Melanocyte of skin (primary cell): ENCODE measurements at places on chromosomes 1 and 21. TPM values are rescaled to one million over a fixed set of nuclear protein-coding genes. Genes with fewer than 3 reads are reported as not detected.

MAP1LC3C gene
- 0.31 TPM in 1 of 2 replicates, not detected in the other for total RNA-seq

LRRC7 gene
- under 0.01 TPM in 1 of 2 replicates, not detected in the other for total RNA-seq

ERG gene
- not detected in 2 replicates for total RNA-seq

AMPD1 gene
- not detected in 2 replicates for total RNA-seq

PDPN gene
- total RNA-seq: not detected in 2 replicates

CCDC27 gene
- total RNA-seq: not detected in 2 replicates

OR14K1 gene
- total RNA-seq: not detected in 2 replicates

PGM1 gene
- 79.6 and 115 TPM in 2 replicates for total RNA-seq

RSPH1 gene
- 0.15 TPM in 1 of 2 replicates, not detected in the other for total RNA-seq

UBE2U gene
- not detected in 2 replicates for total RNA-seq

TMEM200B gene
- 2.8 and 4.7 TPM in 2 replicates for total RNA-seq

KIF1B gene
- 20.6 and 35.6 TPM in 2 replicates for total RNA-seq

USH2A gene
- total RNA-seq: 1.7 and 3.2 TPM in 2 replicates

SPATA17 gene
- 0.36 and 1.0 TPM in 2 replicates for total RNA-seq

KLF17 gene
- total RNA-seq: 0.15 TPM in 1 of 2 replicates, not detected in the other

CGN gene
- total RNA-seq: 0.67 and 0.77 TPM in 2 replicates

ZNF691 gene
- total RNA-seq: 9.3 and 9.7 TPM in 2 replicates

CELA3B gene
- not detected in 2 replicates for total RNA-seq

NBPF6 gene
- total RNA-seq: 0.34 TPM in 1 of 2 replicates, not detected in the other
